Left renal cortex interstitium (tissue), 4 donors: ENCODE measurements at places on chromosomes 2 and 18.

DNA sequence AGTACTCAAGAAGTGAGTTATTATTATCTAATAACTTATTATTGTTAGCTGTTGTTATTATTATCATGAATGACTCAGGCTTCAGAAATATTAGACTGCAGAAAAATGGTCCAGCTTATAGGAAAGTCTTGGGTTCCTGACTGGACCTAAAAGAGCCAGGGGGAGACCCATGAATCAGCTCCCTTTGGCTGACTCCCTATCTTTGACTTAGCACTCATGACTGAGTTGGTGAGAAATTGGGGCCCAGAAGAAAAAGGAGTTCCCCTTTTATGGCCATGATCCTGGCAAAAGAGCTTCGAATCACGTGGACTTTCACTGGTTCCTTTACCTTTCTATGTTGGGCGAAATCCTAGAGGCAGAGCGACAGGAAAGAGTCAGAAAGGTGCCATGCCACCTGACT lies 145.8 kb downstream of the MYO3B start:
- DNase-seq, result no peak

GRCh38 chr2:157261199-157261782 lies 3.8 kb downstream of the GALNT5 start:
- no peak for DNase-seq

DNA sequence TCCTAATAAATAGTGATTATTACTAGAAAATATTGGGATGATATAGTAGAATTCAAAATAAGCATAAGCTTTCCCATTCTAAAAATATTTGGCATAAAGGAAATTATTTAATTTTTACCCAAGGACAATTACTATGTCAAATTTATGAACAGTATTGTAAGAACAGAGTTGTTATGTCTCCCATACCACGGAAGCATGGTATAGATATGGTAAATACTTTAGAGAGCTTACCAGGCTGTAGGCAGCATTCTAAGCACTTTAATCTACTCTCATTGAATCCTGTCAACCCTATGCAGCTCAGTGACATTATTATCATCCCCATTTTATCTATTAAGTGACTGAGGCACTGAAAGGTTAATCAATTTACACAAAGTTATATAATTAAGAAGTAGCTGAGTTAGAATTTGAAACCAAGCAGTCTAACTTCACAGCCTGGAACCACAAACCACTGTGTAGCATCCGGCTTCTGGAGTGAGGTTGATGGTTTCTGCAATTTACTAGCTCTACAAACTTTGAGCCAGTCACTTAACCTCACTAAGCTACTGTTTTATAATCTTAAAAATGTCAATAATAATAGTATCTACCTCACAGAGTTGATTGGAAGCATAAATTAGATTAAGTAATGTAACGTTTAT lies 323.7 kb downstream of the ARHGAP15 start:
- no peak for DNase-seq

- no peak for DNase-seq
These were observed 298.4 kb upstream of the FBXO11 start for GRCh38 chr2:48204750-48205136.

DNA sequence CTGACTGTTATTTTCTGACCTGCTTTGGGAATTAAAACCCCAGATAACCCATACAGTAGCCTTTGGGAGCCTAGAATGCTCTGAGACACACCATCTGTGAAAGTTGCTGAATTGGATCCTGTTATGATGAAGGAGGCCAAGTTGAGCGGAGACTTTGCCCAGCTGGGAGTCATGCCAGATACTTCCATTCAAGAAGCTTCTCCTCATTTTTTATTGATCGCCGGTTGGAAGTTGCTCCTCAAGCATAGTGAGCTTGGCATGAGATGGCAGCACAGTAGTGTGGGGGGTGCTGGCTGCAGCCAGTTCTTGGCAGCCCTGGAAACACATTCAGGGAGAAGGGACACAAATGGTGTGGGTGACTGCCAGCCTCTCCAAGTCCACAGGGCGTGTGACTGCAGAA lies 270.7 kb upstream of the NRP2 start:
- DNase-seq, result no peak

- no peak for DNase-seq
These were observed 387.1 kb downstream of the RND3 start for GRCh38 chr2:150100336-150100735.

DNA sequence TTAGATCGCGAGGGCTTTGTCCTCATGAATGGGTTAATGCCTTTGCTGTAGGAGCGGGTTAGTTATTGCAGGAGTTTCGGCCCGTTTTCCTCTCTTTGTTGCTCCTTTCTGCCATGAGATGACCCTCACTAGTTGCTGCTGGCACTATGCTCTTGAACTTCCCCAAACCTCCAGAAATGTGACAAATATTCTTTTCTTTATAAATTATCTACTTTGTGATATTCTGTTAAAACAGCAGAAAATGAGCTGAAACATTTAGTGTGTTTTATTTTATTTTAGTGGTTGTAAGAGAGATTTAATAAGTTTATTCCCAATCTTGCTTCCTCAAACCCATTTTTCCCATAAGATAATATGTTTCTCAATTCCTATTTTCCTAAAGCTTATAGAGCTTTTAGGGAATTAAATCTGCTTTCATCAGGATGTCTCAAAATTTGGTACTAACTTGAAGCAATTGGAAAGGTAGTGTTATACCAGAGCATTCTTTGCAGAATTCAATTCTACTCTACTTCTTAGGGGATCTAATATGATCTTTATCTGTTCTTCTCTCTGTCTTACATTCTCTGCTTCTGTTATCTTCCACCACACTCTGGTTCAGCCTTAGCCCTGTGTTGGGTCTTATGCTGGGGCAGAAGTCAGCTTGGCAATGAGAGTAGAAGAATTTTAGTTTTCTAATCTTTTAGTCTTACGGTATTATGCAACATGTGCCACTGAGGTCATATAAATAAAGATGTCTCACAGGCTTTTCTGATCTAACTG lies 23.1 kb downstream of the DDX1 start:
- DNase-seq, result no peak

DNA sequence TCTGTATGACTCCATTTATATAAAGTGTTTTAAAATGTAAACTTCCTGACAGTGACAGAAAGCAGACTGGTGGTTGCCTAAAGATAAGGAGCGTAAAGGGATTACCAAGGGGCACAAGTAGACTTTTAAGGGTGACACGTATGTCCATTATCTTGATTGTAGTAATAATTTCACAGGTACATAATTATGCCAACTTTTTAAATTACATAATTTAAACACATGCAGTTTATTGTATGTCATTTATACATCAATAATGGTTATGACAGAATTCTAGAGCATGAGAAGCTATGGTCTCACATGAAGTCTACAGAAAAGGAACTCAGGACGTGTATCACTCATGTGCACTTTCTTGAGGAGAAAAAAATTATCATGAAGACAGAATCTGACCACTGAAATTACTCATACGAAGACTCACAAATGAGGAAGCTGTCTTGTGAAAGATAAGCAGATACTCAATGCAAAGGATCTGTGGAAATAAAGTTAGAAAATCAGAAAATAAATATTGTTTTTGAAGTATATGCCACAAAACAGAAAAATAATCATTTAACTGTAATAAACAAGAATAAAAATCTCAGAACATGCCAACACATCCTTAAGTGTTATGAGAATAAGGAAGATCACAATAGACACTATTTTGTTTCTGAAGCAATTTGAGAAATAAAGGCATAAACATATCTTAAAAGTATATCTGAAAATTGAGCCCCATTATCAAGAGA lies 84.4 kb downstream of the TMEM131 start:
- DNase-seq, result no peak

GRCh38 chr2:208163489-208163888 lies at the start of gene CRYGA:
Gene CRYGA (minus strand): TSS chr2:208163589. CDS start chr2:208163556, 33 bp downstream.
- DNase-seq, result no peak

DNA sequence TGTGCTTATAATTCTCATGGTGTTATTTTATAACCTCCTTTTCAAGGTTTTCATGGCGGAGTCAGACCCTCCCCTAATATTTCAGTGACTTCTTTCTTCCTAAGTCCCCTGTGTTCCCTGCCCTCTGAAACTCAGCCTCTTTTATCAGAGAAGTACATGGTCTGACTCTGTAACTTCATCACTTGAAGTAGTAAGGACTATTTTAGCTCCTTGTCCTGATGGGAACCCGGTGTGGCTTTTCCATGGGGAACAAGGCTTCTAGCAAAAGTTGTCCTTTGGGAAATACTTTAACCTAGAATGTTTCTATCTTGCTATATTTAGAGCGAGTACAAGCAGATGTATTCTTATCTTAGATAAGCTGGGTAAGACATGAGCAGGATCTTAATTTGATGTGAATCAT lies 117.5 kb downstream of the TRIB2 start:
- no peak for DNase-seq

DNA sequence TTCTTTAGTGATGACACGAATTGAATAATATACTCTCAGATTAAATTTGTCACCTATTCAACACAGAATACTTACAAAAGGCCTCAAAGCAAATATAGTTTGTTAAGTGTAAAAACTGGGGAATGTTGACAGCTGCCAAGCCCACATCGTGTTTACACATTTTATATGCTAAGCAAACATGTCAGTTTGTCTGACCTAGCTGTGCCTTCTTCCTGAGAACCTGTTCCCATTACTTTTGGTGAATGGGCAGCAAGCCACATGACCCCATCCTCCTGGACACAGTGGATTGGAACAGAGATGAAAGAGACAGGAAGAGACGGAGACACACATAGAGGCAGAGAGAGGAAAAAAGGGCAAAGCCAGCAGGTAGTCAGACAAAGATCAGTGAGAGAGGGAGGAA lies 22.9 kb upstream of the CUL3 start:
- no peak for DNase-seq

DNA sequence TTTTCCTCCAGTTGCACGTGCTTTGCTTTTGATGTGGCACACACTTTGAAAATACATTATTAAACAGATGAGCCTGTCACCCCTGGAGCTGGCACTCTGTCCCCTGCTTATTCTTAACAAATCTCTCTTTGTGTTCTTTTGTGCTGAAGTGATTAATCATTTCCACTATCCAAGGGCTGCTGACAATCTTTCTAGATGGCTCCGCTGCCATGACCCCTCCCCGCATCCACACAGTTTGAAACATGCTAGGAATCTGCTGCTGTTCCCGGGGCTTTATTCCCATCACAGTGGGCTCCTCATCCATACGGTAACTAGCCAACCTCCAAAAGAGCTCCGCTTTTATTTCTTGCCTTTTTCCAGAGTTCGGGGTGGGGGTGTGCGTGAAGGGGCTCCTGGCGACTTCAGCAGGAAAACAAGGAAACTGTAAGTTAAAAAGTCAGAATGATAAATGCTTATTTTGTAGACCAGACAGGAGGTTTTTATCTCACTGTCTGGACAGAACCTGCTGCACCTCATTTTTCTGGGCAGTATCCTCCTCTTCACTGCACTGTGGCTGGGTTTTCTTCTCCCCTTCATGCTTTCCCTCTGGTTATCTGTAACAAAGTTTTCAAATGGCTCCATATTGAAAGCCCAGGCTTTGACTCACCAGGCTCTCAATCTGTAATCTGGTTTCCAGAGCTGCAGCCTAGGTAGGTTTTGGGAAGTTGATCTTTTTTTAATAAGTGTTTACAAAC lies 319.7 kb downstream of the AFF3 start:
- no peak for DNase-seq

GRCh38 chr2:235744161-235744560 lies 250.3 kb downstream of the AGAP1 start:
- DNase-seq, result no peak

GRCh38 chr18:57909620-57910019 lies 106.5 kb upstream of the ATP8B1 start:
- no peak for DNase-seq

- no peak for DNase-seq
These were observed 76.1 kb upstream of the GYPC start for GRCh38 chr2:126579868-126580267.

- no peak for DNase-seq
These were observed 254.5 kb downstream of the TFCP2L1 start for GRCh38 chr2:121030523-121030922.

GRCh38 chr2:1571477-1572417 lies 158.5 kb downstream of the TPO start:
- DNase-seq, result no peak

DNA sequence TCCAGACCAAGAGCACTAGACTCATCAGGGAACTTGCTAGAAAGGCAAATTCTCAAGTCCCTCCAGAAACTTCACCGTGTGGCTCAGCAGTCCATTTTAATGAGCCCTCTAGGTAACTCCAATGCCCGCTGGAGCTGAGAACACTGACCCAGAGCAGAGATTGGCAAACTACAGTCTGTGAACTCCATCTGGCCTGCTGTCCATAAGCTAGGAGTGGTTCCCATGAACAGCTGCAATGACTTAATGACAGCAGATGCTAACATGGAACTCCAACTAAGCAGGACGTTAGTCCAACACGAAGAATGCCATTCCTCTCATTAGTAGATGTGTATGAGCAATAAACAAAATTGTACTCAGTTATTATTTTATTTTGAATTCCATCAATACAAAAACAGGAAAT lies 371.9 kb downstream of the STK39 start:
- no peak for DNase-seq

DNA sequence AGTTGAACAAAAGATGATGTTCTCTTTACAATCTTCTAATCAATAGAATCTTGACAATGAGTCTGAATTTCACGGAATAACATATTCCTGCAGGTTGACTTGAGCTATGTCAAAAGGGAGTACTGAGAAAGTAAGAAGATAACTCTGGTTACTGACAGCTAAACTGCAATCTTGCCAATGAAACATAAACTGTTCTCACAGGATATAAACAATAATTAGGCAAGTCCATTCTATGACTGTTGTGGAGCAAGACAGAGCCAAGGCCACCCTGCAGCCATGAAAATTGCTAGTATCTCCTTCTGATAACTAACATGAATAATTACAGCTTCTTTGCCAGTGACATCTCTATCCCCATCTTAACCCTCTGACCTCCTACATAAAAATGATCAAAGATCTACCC lies 6.3 kb upstream of the RPRD1A start:
- no peak for DNase-seq

- DNase-seq, result no peak
These were observed 87.4 kb upstream of the CAPN13 start for GRCh38 chr2:30894498-30895119.

DNA sequence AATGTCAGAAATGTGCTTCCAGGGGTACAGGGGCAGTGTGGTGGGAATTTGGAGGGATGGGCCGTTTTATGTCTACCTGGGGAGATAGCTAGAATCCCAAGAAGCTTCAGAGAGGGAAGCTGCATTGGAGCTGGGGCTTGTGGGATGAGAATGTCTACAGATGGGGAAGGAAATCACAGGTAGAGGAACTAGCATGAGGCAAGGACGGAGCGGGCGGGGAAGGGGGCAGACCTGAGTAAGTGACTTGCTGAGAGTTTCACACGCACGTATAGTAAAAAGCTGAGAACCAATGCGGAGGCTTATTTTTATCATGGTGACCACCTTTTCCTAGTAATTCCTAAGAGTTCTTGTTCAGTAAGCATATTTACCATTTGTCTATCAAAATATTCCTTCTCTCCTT lies 6.3 kb downstream of the C2orf80 start:
- DNase-seq, result no peak
